ENCODE measurements at places on chromosomes 4 and X. TPM values are rescaled to one million over a fixed set of nuclear protein-coding genes. Genes with fewer than 3 reads are reported as not detected.

Gene FGF2
- total RNA-seq: 54.5 TPM

Gene SPANXB1
- total RNA-seq: not detected

Gene CSAG3
- not detected for total RNA-seq

Gene CXCL10
- total RNA-seq: 0.09 TPM

Gene STATH
- not detected for total RNA-seq

Gene EMCN
- total RNA-seq: under 0.01 TPM

Gene F8A2
- total RNA-seq: not detected

Gene GABRG1
- total RNA-seq: not detected

Gene GLRA2
- total RNA-seq: not detected

Gene ALG13
- 35.4 TPM for total RNA-seq

Gene EPGN
- 4.8 TPM for total RNA-seq

Gene PCDH10
- total RNA-seq: 1.8 TPM

Gene TEX13D
- total RNA-seq: not detected

Gene SPACA5
- not detected for total RNA-seq

Gene CENPVL1
- not detected for total RNA-seq

Gene RASSF6
- under 0.01 TPM for total RNA-seq

Gene ASB12
- not detected for total RNA-seq

Gene NHSL2
- 0.28 TPM for total RNA-seq

Gene PCYT1B
- 0.46 TPM for total RNA-seq

Gene TMEM31
- 0.14 TPM for total RNA-seq

Gene OPHN1
- total RNA-seq: 5.6 TPM

Gene TREX2
- 1.8 TPM for total RNA-seq

Gene AKAP14
- total RNA-seq: not detected

Gene CCDC158
- total RNA-seq: 0.18 TPM

Gene F8A3
- total RNA-seq: 0.55 TPM

Gene PDZD4
- total RNA-seq: 0.14 TPM

Gene LRCH2
- 14.2 TPM for total RNA-seq

Gene ABLIM2
- total RNA-seq: 0.14 TPM

Gene LGI2
- not detected for total RNA-seq

Gene ARFIP1
- total RNA-seq: 40.7 TPM

Gene CSTF2
- 9.5 TPM for total RNA-seq

Gene PHOX2B
- total RNA-seq: not detected

Gene LANCL3
- total RNA-seq: not detected

Gene SMR3A
- not detected for total RNA-seq

Gene SORBS2
- 2.4 TPM for total RNA-seq

Gene CTAG1B
- not detected for total RNA-seq

Gene STIM2
- 12.9 TPM for total RNA-seq

Gene KIT
- total RNA-seq: 0.43 TPM
